ENCODE measurements at places on chromosomes 6 and 20.

GRCh38 chr6:142856624-142857232 lies 88.2 kb downstream of the HIVEP2 start:
- no peak for DNase-seq

GRCh38 chr20:39853636-39854035 lies 835.4 kb downstream of the MAFB start:
- DNase-seq, result peak; percentile 3

- no peak for DNase-seq
These were observed 446.1 kb upstream of the MARCKS start for GRCh38 chr6:113411011-113411410.

GRCh38 chr20:25991756-25992130 lies 295.1 kb upstream of the ZNF337 start:
- DNase-seq, result no peak

GRCh38 chr20:1894471-1894950 lies 696 bp upstream of the SIRPA start:
- DNase-seq, result peak; percentile 76

- DNase-seq, result no peak
These were observed 285.1 kb downstream of the ADGB start for GRCh38 chr6:146883640-146884531.

DNA sequence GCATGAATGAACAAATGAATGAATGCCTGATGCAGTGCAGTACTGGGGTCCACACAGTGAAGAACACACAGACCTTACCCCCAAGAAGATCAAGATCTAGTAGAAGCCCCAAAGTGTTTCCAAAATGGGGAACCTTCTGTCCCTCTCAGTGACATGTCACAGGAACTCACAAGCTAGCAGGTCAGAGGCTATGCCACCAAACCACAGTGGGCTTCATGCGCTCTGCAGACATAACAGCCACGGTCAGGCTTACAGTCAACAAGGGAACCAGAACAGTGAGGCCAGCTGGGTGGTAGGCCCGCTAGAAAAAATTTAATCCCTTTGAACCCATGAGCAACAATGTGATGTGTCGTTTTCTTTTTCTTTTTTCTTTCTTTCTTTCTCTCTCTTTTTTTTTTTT lies 20.2 kb upstream of the ARFGEF2 start:
- DNase-seq, result no peak

DNA sequence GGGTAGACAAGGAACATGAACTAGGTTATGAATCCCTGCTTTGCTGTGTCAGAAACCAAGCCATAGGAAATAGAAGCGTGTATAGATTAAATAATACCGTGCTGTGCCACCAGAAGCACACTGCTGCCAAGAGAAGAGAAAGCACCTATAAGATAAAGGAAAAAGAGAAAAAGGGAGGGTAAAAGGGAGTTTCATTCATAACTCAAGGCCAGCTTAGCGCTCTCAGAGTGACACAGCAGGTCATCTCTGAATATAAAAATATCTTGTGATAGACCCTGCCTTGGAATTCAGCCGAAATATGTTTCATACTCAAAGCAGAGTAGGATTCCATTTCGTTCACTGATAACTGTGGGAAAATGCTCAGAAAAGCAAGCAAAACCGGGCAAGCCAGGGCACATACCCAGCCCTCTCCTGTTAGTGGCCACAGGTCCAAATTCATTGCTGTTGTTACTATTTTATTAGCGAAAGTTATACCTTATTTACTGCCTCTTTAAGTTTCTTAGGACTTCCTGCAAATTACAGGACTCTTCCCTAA lies 8.7 kb downstream of the JAG1 start:
- DNase-seq, result no peak

DNA sequence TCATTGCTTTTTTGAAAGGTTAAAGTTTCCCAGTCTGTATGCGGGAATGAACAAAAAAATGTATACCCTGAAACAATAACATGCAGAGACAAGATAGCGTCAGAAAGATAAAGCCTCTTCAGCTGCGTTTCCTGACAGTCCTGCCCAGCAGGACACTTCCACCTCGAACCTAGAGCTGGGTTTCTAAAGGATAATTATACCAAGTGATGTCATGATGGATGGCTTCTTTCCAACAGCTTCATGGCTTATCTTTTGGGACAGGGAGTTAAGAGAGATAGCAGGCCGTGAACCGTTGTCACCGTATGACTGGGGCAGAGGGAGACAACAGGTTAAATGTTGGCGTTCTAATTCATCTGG lies 267.6 kb upstream of the SGK1 start:
- no peak for DNase-seq

GRCh38 chr6:151702851-151703658 lies 104.4 kb upstream of the ESR1 start:
- DNase-seq, result no peak

GRCh38 chr6:143135325-143135724 lies 74.6 kb downstream of the AIG1 start:
- DNase-seq, result no peak

GRCh38 chr20:58384821-58385220 lies 4.2 kb upstream of the VAPB start:
- no peak for DNase-seq

DNA sequence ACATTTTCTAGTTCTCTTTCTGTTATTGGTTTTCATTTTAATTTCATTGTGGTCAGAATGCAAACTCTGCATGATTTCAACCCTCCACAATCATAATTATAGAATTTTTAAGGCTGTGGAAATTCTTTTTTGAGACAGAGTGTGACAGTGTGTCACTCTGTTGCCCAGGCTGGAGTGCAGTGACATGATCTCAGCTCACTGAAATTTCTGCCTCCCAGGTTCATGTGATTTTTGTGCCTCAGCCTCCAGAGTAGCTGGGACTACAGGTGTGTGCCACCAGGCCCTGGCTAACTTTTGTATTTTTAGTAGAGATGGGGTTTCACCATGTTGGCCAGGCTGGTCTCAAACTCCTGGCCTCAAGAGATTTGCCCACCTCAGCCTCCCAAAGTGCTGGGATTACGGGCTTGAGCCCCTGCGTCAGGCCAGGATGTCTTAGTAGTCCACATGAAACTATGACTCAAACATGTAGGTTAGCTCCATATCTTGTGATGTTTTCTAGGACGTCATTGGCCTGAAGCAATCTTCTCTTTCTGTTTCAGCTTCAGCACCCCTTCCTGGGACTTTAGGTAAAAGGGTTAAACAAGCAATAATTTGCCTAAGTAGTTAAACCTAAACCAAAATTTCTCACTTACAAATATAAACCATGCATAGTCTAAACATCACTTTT lies 47.4 kb upstream of the SAMD3 start:
- DNase-seq, result no peak

DNA sequence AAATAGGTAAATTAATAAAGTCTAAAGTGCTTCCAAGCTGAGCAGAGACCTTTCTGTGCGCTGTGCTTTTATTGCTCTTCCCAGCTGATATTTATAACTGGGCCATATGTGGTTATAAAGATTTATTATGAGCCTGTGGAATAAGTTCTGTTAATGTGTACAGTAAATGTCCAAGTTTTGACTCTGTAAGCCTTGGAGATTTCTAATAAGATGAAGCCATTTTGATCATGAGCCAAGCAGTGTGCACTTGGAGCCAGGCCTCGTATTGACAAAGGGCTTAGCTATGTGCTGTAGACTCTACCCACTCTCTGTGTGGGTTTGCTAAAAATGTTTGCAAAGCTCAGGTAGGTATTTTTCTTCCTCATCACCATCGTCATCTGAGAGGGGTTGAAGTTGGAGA lies 361.1 kb downstream of the FOXA2 start:
- DNase-seq, result no peak

- no peak for DNase-seq
These were observed 859 bp upstream of the KIF25 start for GRCh38 chr6:167996424-167997199.

DNA sequence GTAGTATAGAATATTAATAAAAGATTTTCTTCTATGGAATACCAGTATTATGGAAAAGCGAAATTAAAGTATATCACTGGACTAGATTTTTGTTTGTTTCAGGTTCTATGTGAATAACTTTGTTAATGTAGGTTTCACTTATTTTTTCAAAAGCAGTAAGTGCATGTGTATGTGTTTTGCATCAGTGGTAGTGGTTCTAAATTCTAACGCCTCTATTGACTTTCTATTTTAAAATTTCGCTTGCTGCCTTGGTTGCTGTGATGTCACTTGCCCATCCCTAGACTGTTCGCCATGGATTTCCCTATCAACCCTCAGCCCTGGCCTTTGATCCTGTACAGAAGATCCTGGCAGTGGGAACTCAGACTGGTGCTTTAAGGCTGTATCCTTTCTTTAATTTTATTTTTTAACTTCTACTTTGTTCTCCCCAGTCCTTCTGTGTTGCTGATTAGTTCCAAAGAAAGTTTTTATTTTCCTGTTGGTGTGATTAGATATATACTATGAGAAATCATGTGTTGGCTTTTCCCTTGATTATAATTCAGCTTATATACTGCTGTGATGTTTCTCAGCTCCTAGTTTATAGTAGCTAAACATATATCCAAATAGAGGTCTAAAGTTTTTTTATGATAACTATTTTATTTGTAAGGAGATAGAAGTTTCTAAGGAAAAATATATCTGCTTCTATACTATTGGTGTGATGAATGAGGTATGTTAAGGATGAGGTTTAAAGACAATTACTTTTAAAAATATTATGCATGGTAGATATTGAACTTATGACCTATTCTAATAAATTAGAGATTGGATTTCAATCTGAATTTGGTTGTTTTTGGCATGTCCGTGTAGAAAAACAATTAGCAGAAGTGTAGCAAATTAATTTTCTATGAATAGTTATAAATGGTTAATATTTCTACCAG lies 1.7 kb downstream of the STXBP5 start:
- peak; percentile 54 for DNase-seq

DNA sequence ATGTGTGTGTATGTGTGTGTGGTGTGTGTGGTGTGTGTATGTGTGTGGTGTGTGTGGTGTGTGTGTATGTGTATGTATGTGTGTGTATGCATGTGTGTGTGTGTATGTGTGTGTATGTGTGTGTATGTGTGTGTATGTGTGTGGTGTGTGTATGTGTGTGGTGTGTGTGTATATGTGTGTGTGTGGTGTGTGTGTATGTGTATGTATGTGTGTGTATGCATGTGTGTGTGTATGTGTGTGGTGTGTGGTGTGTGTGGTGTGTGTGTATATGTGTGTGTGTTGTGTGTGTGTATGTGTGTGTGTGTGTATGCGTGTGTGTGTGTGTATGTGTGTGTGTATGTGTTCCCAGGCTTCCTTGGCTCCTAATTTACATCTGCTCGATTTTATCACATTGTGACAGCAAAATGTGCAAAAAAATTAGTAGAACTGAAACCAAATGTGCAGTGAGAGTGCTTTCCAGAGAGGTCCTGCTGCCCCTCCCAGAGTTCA lies 234.5 kb downstream of the BMP7 start:
- DNase-seq, result no peak

GRCh38 chr6:707576-708236 lies 14.8 kb upstream of the EXOC2 start:
- no peak for DNase-seq

GRCh38 chr6:79157961-79158644 lies 76.4 kb downstream of the HMGN3 start:
- DNase-seq, result no peak

- DNase-seq, result no peak
These were observed 34.8 kb downstream of the VSTM2L start for GRCh38 chr20:37937686-37938085.

DNA sequence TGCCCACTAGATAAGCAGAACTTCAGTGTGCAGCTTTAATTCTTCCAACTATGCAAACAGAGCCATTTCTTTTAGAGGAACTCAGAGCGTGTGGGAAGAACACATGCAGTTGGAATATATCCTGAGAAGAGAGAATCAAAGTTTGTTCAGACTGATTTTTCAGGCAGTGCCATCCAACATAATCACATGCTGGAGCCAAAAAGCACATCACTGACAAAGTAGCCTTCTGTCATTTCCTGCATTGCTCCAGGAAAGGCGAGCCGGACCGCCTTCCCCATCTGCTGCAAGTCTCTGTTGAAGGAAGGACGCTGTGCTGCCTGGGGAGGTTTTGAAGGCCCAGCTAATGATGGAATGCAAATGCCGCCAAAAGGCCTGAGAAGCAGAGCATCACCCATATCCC lies 98.4 kb downstream of the DOK5 start:
- DNase-seq, result no peak

GRCh38 chr20:9128568-9128967 lies 59.7 kb downstream of the PLCB4 start:
- DNase-seq, result no peak

- DNase-seq, result no peak
These were observed 579.8 kb upstream of the AGPAT4 start for GRCh38 chr6:161853657-161854056.

GRCh38 chr6:41582540-41582939 lies 36.4 kb downstream of the FOXP4 start:
- DNase-seq, result no peak

DNA sequence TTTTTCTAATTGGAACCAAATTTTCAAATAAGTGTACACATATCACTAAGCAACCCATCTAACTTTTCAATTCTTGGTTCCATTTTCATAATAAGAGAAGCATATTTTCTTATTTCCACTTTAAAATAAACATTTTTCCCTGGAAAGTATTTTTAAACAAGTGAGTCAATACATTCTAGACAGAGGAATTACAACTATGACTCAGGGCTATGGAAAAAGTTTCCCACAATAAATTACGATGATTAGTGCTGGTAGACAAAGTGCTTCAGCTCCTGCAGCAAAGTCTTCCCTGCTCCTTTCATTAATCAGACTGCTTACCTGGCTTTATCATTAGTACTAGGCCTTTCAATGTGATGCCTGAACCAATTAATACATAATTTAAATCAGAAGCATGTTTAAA lies 322.5 kb downstream of the HACE1 start:
- peak; percentile 94 for DNase-seq

DNA sequence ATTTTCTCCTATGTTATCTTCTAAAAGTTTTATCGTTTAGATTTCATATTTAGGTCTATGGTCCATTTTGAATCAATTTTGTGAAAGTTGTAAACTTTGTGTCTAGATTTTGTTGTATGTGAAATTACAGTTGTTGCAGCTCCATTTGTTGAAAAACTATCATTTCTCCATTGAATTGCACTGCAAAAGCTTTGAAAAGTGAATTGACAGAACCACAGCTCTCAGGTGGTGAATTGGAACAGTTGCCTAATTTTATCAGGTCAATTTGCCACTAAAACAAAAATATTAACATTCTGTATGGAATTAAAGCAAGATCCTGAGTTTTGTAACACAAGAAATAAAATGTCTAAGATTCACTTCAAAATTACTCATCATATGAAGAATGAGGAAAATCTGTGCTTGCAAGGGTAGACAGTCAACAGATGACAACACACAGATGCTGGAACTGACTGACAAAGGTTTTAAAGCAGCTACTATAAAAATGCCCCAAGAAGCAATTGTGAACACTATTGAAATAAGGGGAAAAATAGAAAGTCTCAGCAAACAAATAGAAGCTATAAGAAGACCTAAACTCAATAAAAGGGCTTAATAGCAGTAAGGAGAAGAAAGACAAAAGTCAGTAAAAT lies 346.7 kb downstream of the PAX1 start:
- no peak for DNase-seq

GRCh38 chr20:40607927-40608326 lies 81.1 kb downstream of the MAFB start:
- no peak for DNase-seq
